NCI-H1105 treated with DMSO at 0.1 percent for 48 hours (cell line): ENCODE measurements at places on chromosomes 11 and 22.

- no peak for DNase-seq
Observed at GRCh38 chr11:47460571-47461235, 11.8 kb upstream of the RAPSN start.

DNA sequence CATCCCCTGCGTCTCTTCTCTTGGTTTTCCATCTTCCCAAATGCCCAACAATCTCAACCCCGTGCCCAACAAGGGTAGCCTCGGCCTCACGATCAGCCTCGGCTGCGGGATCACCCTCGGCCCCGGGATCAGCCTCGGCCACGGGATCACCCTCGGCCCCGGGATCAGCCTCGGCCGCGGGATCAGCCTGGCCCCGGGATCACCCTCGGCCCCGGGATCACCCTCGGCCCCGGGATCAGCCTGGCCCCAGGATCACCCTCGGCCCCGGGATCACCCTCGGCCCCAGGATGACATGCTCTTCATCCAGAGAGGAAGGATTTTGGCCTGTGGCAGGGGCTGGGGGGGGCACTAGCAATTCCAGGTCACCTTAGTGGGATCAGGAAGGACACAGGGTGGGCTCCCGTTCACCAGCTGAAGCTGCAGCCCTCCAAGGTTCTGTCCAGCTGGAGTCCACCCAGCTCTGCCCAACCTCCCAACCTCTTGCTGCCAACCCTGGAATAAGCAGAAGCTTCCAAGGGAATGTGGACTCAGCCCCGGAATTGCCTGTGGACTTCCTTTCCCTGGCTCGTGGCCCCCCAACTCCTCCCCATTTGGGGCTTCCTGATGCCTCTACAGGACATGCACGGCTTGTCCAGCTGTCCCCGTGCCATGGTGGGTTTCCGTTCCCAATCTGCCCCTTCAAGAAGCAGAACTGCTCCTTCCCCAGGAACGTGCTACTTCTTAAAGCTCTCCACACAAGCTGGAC is 6.2 kb downstream of the ALG12 start:
- no peak for DNase-seq

- DNase-seq: no peak
Observed at GRCh38 chr11:117255966-117256365, 23.5 kb downstream of the RNF214 start.

DNA sequence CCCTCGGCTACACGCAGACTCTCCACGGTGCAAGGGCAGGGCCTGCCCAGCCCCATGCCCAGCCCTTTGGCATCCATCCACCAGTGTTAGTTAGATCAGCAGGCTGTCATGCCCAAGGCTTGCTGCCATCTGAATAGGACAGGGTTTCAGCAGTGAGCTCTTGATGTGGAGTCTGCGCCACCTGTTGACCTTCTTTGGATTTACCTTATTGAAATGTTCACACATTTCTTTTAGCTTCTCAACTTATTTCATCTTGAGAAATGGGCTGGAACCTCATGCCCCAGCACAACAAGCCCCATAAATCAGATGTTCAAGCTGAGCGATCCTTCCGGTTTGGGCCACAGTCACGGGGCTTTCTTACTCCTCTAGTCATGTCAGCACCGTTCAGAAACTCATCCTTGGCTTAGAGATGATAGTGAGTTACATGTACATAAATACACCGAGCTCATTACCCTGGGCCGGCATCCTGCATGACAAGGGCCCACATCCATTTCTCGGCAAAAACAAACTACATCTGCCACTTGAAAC is 61.7 kb downstream of the PARVB start:
- DNase-seq: peak; percentile 8

DNA sequence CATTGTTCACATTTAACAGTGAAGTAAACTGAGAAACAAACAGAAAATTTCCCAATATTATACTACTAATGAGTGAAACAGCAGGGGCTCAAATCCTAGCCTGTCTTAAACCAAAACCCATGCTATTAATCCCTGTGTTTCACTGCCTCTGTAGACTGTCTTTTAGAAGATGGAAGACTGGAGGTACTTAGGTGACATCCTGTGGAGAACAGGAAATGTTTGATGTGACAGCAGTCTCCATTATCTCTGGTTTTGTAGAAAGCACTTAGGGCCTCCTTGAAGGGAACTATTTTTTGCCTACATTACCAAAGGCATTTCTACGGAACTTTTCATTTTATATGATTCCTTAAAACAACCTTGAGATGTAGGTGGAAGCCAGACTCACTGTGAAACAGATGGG is 288.1 kb upstream of the SORL1-AS1 start:
- DNase-seq: no peak

- DNase-seq: no peak
Observed at GRCh38 chr22:50613291-50613981, 12.8 kb downstream of the MAPK8IP2 start.

DNA sequence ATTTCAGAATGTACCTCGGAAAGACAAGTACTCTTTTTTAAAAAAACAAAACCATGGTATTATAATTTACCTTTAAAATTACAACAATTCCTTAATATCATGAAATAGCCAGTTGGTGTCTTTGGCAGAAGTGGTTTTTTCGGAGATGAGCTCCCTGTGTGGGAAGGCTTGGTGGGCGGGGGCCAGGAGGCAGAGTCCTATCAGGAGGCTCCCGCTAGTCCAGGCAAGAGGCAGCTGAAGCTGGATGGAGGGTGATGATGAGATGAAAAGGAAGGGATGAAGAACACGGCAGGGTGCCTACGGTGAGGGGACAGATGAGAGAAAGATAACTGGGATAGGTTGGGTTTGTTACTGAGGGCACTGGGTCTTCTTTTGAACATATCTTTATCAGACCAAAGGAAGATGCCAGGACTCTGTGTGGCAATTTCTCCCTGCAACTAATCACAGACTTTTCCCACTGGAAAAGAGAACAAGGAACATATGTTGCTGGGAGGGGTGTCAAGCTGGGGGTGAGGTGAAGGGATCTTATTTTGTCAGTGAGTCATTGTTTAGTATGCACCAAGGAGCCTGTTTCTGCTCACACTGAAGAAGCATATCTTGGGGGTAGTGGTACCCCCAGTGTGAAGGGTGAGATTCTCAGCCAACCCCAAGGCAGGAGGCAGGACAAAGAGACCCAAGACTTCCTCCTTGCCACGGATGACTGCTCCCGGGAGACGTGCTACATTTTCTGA is 91.5 kb upstream of the YWHAH start:
- no peak for DNase-seq

DNA sequence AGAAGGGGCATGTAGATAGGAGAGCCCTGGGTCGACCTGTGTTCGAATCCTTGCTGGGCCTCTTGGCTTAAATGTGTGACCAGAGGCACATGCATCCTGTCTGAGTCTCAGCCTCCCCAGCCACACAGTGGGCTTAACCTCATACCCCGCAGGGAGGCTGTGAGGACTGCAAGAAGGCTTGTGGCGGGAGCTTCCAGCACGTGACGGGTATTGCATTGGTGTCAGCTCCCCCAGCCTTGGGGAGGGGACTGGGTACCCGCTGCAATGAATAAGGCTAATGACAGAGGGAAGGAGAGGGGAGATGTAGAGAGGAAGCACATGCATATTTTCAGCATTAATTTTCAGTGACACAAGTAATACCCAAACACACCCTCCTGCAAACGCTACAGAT is 8.1 kb downstream of the RASD2 start:
- DNase-seq: no peak

- DNase-seq: peak; percentile 76
Observed at GRCh38 chr11:122628810-122629555, 26.5 kb upstream of the UBASH3B start.

DNA sequence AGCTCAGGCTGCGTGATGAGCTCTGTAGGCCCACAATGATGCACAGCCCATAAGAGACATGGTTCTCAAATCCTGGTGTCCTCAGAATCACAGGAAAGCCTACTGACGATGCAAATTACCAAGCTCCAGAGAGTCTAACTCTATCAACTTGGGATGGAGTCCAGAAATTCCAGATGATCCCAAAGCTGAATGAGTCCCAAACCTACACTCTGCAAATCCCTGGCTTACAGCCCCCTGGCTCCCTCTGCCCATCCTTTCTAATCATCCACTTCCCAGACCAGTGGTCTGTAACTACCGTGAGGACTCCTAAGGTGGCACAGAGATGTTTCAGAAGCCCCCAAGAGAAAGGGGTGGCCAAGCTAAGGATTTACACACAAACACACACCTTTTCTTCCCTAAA is 13.5 kb downstream of the ARFGAP2 start:
- no peak for DNase-seq

GRCh38 chr11:69186316-69187260 is 30.9 kb downstream of the SMIM38 start:
- DNase-seq: no peak

DNA sequence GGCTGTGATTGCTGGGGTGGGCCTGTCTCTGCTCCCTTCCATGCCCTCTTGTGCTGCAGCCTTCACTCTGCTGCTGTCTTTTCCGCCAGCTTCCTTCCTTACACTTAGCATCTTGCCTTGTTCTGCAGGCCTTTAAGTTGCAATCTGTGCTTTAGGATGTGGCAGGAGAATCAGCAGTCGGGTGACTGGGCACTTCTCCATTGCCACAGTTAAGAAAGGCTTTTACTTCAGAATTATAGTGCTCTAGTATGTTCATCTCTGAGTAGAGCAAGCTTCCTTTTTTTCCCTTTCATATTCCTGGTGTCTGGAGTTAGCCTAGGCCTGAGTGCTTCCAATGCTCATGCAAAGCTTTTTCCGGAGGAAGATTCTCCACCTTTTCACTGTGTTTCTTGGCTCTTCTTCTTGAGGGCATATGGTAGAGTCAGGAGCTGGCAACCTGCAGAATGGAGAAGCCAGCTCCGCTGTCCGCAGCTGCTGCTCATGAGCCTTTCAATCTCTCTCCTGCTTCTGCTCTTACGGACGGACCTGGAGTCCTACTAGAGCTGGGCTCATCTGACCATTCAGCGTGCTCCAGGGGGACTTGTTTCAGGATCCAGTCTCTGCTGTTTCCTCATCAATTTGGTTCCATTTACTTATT is 20.2 kb downstream of the PPP6R2 start:
- DNase-seq: no peak

GRCh38 chr11:87428266-87428665 is 390.5 kb downstream of the TMEM135 start:
- DNase-seq: no peak

DNA sequence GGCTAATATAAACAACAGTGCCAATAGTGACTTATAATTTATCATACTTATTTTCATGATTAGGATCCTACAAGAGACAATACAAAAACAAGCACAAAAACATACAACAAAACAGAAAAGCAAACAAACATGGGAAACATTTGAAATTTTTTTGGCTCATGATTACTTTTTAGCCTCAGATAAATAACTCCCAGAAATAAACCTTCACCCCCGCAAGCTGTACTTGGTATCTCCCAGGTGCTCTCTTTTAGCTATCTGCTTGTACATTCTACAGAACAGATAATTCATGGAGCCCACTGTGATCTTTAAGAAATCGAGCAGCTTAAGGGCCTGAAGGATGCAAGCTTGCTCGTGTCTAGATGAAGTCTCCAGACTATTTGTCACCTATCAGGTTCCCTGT is 883 bp downstream of the NXPE4 start:
- DNase-seq: no peak

DNA sequence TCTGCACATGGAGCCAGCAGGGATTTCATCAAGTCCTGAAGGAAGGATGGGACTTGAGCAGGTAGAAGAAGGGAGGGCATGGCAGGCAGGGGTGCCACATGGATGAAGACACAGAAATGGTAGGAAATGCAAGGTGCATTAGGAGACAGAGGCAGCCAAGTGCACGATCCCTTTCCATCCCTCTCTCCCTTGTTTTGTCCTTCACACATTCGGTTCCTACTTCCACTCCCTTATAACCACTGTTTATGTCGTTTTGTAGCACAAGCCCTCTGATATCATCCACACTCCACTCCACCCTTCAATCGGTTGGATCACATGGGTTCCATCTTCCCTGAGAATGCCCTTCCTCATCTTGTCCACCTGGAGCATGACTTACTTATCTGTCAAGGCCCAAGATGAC is 35.2 kb downstream of the IFT27 start:
- DNase-seq: no peak

GRCh38 chr11:74636630-74637184 is 44.3 kb downstream of the POLD3 start:
- DNase-seq: no peak

GRCh38 chr11:104654181-104654813 is 244.0 kb downstream of the CASP12 start:
- DNase-seq: no peak

DNA sequence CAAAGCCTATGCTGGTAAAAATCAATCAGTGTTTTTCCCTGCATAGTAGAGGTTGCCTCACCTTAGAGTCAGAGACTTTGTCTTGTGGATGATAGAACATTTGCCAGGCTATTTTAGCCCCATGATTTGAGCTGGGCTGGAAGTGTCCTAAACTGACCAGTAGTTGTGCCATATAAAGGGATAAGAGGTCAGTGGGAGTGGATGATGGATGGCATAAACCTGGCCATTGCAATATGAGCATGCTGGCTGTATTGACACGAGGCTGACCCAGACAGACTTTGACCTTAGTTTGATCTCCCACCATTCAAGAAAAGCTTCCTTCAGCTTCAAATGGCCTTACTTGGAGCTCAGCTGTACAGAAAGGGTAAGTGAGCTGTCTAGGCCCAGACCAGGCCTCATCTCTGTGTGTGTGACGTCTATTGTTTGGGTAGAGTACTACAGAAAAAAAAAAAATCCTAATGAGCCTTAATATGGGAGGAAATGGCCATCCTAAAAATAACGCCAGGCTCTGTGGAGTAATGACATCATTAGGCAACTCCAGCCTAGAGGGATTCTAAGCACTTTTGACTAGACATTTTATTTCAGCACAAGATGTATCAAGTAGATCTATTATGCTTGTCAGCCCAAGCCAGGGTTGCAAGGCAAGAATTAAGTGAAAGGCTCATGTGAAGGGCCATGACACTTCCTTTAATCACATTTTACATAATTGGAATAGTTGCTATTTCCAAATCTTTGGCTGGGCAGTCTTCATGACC is 51.3 kb upstream of the CADM1 start:
- DNase-seq: no peak

- no peak for DNase-seq
Observed at GRCh38 chr11:76073724-76074123, 132.6 kb downstream of the WNT11 start.

GRCh38 chr22:22558972-22559603 is at the start of gene PRAME:
TSS of gene PRAME (minus strand) at chr22:22559265. CDS start at chr22:22556832, 2,433 bp downstream.
- DNase-seq: peak; percentile 81

DNA sequence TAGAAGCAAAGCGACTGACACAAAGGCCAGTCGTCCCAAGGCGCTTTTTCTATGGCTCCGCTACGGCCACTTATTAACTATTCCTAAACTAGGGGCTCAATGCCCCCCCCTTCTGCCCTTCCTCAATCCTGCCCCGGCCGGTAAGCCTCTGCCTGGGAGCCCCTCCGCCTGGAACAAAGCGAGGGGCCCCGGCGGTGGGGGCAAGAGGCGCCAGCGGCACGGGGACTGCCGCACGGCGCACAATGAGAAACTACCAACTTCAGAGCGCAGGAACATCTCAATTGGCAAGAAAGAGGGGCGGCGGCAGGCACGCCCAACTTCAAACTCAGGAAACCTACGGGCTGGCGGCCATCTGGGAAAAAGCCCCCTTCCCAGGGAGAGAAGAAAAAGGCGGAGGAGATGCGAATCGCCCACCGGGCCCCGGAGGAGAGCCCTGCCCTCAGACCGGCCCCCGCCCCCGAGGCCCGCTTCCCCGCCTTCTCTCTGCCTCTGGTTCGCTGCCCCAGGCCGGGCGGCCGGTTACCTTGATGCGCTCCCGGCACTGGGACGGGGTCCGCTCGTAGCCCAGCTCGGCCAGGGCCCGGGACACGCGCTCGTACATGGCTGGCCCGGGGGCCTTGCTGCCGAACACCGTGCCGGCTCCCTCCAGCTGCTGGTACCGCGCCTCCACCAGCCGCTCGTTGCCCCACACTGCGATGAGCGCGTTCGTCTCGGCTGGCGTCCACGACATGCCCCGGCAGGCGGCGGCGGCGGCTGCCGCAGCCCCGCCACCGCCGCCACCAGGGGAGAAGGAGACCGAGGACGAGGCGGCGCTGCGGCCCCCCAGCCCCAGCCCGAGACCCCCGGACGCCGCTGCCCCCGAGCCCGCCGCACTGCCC is 619 bp downstream of the MSANTD2 start:
- DNase-seq: peak; percentile 60
